Stimulated activated CD8-positive, alpha-beta memory T cell treated with anti-CD3 and anti-CD28 coated beads, Interleukin-12 subunit alpha, Interleukin-12 subunit beta, amount 100 ng/mL, for 4 hours (primary cell): ENCODE measurements at places on chromosomes 2 and 18.

DNA sequence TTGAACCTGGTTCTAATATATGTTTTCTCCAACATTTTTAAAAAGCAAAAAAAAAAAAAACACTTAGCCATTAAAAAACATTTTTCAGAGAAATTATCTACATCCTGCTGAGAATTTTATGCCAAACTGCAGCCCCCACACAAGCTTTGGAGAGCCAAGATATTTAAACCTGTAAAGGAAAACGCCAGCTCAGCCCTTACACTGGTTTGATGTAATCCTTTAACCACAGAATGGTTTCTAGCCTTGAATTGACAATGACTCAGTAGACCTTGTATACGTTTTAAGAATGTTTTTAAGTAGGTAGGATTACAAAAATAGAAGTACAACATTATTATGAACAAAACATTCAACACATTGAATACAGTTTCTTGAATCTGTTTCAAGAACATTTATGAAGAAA, 113.6 kb downstream of the BABAM2 start:
- DNase-seq = no peak

GRCh38 chr2:26522325-26522724, 44.4 kb upstream of the OTOF start:
- no peak for DNase-seq

DNA sequence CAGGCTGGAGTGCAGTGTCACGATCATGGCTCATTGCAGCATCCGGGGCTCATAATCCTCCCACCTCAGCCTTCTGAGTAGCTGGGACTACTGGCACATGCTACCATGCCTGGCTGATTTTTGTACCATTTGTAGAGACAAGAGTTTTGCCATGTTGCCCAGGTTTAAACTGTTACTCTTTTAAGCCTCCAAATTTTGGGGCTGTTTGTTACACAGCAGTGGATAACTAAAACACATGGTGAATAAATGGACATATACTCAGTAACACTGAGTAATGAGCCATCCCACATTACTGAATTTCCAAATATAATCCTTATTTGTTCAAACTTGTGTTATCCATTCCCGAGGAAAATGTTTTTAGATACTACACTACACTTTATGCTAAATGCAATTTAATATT, 9.8 kb downstream of the ADCY3 start:
- DNase-seq = no peak

DNA sequence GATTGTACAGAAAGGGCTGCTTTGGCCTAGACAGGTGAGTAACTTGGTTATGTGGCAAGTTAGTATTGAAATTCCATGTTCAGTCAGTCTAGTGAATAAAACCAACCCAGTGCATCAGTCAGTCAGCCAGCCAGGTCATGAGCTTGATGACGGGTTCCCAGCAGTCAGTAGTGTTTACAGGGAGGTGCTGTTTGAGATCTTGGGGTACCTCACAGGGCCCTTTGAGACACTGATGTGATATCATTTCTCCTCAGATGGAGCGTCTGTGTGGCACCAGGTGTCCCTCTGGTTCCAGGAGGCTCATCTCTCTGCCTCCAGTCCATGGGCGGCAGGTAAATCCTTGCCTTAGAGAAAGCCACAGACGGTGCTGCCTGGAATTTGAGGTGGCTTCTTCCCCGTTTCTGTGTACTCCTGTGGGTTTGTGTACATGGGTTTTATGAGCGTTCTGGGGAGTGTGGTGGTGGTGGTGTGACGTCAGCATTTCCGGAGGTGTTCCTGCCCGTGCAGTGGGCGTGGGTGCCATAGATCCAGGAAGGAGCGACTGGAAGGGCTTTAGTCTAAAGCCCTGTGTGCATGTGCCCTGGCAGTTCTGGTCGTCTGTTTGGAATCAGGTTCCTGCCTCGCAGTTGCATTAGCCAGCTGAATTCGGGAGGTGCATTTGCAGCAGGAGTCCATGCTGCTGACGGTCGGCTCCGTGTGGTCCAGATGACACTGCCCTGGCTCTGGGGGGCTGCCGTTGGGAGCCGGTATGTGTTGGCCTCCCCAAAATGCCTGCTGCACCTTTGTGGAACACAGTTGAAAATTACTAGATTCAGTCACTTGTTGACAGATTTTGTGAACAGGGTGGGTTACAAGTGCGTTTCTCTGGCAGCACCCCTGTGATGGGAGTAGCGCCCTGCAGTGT, 2.1 kb downstream of the CTDP1 start:
- DNase-seq = peak; percentile 28

DNA sequence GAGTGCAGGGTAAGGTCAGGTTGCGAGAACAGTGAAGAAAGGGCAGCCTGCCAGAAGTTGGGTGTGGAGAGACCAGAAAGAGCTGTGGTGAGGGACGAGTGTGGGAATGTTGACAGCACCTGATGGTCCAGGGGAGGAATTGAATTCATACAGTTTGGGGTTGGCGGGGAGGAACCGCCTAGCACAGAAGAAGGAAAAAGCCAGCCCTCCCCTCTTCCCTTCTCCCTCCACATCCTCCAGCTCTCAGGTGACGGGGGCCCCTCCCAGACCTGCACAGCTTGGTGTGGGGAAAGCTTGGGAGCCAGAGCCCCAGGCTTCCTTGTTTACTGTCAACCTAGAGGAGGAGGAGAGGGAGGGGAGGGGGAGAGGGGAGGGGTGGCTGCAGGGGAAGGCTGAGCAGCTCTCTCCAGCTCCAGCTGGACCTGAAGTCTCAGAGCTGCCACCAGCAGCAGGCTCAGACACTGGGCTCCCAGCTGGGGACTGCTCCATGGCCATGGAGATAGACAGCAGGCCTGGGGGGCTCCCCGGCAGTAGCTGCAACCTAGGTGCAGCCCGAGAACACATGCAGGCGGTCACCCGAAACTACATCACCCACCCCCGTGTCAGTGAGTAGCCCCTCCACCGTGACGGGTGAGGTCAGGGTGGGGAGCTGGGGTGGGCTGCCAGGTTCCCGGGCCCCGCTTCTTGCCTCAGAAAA, at the start of gene ATP6V1B1:
Gene ATP6V1B1, plus strand, starts transcription at position 433 of the 697 bp plus-strand sequence. Its CDS starts 55 bp downstream, at position 488.
- DNase-seq = no peak

- DNase-seq = no peak
These were observed 21.7 kb upstream of the BAZ2B start for GRCh38 chr2:159637988-159638501.

DNA sequence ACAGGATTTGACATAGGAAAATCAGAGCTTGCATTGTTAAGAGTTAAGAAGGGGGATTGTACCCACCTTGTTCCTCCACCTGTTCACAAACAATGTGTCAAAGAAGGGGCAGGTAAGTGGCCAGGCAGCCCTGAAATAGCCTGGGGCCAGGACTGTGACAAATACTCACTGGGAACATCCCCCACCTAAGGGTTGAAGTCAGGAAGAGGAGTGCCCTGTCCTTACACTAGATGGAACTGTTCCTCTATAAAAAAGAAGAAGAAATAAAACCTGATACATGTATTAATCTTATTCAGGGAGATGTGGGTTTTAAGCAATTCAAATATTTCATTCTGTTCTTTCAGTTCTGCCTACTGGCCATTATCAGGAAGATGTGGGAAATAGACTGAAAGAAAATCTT, 41.9 kb downstream of the TACR1 start:
- no peak for DNase-seq

DNA sequence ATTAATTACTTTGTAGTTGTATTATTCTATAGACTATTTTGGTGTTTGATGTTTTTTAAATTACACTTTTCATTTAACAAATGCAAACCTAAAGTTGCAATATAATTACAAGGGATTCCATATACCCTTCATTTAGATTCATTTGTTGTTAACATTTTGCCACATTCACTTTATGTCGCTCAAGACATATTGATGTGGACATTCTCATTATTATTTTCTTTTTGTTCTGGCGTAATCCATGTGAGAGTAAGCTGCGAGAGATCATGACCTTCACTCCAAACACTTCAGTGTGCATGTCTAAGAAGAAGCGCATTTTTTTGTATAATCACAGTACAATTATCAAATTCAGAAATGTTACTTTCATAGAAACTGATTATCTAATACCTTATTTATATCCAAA, 280.6 kb downstream of the CALCRL start:
- no peak for DNase-seq

DNA sequence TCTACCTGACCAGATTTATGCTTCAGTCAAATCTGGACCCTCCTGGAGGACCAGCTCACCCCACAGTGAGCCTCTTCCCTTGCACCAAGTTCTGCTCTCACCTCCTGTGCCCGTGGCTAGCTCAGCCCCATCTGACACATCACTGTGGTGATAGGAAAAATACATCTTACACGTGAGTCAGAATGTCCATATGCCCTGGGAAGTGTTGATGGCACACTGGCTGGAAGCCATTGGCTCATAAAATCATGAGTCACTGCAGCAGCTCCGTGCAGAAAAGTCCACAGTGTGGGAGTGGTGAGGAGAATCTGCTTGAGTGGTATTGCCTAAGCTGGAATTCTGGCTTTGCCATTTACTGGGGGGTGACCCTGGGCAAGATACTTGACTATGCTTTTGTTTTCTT, 42.6 kb upstream of the RAPGEF4 start:
- DNase-seq = no peak

- DNase-seq = no peak
These were observed 232.9 kb downstream of the CDH7 start for GRCh38 chr18:65983750-65984149.

GRCh38 chr2:164669291-164669690, 48.0 kb upstream of the GRB14 start:
- no peak for DNase-seq

DNA sequence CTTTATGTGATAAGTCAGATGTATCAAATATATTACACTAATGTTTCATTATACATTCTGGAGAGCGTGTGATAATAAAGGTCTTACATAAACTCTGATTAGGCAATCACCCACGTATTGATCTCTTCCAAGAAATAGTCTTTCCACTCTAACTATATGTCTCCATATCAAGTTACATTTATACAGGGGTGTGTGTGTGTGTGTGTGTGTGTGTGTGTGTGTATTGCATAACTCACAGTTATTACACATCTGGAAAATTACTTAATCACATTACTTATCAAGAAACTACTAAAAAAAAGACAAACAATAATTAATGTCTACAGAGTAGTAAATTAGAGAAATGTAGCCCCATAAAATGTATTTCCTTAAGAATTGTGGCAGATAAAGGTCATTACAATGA, 339.8 kb downstream of the CDH19 start:
- no peak for DNase-seq

GRCh38 chr2:8144131-8144631, 537.7 kb upstream of the ID2 start:
- no peak for DNase-seq

- no peak for DNase-seq
These were observed 2.8 kb upstream of the PCGF1 start for GRCh38 chr2:74510272-74510671.

GRCh38 chr2:237594514-237594871, 4.0 kb upstream of the RAB17 start:
- no peak for DNase-seq

DNA sequence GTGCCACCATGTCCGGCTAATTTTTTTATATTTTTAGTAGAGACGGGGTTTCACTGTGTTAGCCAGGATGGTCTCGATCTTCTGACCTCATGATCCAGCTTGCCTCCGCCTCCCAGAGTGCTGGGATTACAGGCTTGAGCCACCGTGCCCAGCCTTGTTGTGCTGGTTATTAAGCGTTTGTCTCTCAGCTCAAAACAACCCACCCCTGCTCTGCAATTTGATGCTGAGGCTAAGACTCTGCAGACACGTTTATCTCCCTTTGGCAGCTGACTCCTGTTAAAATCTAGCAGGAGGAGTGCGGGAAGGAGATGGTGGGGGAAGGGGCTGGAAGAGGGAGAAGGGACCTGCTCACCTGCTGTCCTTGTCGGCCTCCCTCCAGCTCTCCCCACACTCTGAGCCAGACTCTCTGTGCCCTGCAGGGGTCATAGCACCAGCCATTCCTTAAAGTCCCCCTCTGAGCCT, 29.9 kb upstream of the IMPA2 start:
- no peak for DNase-seq

DNA sequence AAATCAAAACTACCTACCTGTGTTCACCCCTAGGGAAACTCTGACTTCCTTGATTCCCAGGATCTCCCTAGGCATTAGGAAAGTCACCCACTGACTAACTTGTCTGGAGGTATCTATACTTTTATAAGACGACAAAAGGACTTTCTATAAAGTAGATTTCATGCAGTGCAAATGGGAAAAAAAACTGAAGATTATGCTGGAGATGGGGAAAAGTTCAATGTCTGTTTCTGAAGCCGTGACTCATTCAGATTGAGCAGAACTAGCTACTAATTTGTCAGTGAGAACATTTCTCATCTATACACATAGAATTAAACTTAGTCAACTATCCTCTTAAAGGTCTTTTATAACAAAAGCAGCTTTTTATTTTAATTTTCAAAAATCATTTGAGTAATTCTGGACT, 6.0 kb downstream of the SEPTIN10 start:
- no peak for DNase-seq

- no peak for DNase-seq
These were observed 25.5 kb downstream of the RMC1 start for GRCh38 chr18:23528580-23529472.

GRCh38 chr2:98734162-98734561, 3.2 kb upstream of the MGAT4A start:
- DNase-seq = no peak

DNA sequence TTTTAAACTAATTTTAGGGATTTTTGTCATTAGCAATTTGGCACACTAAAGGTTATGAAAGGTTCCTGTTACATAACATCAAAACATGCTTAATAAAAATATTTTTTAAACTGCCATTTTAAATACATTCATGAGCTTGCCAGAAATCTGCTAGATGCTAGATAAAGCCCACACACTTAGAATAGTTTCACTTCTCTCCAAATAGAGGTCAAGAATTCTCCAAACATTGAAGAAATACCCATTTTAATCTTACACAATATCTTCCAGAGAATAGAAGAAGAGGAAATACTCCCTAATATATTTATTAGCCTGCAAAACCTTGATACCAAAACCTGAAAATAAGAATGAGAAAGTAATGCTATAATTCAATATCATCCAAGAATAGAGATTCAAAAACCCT, 247.5 kb downstream of the PTH2R start:
- no peak for DNase-seq

GRCh38 chr2:178700922-178701342, 106.3 kb downstream of the TTN start:
- DNase-seq = no peak

DNA sequence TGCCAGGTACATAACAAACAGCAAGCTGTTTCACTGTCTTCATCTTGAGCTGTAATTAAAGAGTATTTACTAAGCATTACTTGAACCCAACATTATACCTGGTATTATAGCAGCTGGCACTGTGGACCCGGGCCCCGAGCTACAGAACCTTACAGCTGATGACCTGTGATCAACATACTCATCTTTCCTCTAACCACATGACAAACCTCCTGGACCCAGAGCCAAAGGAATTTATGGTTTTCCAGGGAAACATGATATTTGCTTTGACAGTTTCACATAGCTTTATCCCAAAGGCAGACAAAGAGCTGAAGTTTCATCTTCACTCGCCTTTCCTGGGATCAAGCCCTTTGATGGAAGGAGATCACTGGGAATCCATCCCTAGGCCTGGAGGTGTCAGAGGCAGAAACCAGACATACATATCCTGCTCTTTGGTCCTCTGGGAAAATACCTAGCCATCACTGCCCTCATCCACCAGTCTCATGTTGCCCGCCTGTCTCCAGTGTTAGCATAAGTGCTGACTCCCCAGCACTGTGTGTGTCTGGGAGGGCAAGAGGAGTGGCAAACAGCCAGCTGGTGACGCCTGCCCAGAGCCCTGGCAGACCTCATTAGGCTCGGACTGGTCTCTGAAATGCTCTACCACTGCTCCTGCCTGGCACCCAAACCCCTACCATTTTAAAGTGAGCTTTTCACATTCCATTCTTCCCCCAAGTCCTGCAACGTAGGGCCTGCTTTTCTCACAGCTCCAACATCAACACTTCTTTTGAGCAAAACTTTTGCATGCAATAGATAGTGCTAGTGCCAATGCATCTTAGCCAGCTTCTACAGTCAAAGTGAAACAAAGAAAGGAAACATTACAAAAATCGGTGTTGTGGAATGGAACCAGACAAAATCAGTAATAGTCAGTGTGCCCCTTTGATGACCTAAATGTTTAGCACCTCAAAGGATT, 138.8 kb upstream of the CTAGE1 start:
- DNase-seq = no peak
